ENCODE measurements at places on chromosomes 6 and 20. TPM values are rescaled to one million over a fixed set of nuclear protein-coding genes. Genes with fewer than 3 reads are reported as not detected.

DNA sequence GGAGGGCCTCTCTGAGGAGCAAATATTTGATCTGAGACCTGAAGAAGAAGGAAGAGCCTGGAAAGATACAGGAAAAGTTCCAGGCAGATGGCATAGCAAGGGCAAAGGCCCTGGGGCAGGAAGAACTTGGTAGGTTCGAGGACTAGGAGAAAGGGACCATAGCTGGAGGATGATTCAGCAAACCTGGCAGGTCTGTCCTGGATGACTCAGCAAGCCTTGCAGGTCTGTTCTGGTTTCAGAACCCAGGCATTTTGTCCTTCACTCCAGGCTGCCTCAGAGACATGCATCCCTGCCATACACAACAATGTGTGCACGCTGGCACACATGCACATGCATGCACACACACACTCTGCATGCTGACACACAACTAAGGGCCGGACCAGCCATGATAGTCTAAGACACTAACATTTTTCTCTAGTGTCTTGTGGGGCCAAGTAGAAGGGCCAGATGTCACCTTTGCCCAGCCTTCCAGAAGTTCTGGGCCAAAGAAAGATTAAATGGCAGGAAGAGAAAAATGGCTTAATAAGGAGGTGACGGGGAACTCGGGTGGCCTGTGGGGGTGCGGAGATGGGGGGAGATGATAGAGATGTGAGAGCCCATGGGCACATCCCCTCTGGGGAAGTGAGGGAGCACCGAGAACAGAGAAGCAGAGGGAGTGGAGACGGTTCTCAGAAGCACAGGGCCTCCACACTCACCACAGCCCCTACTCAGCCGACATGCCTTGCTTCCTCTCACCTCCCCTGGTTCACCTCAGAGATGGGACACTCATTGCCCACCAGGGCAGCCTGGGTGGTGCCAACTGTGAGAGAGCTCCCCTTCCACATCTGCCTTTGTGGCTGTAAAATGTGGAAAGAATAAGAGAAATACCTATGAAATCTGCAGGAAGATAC is 15.4 kb upstream of the TRIB3 start:
- no peaks in the 10 kb centered on the region for H3K4me1 ChIP-seq
- DNase-seq = no peak
- no peak overlapping the region for H3K27ac ChIP-seq
- H3K36me3 ChIP-seq = no peaks in the 10 kb centered on the region

GRCh38 chr6:47149554-47149953 is 107.4 kb upstream of the ADGRF1 start:
- H3K4me1 ChIP-seq = no peaks in the 10 kb centered on the region
- DNase-seq = no peak
- H3K27ac ChIP-seq = no peak overlapping the region
- no peak overlapping the region for H3K4me3 ChIP-seq
- H3K36me3 ChIP-seq = no peaks in the 10 kb centered on the region

DNA sequence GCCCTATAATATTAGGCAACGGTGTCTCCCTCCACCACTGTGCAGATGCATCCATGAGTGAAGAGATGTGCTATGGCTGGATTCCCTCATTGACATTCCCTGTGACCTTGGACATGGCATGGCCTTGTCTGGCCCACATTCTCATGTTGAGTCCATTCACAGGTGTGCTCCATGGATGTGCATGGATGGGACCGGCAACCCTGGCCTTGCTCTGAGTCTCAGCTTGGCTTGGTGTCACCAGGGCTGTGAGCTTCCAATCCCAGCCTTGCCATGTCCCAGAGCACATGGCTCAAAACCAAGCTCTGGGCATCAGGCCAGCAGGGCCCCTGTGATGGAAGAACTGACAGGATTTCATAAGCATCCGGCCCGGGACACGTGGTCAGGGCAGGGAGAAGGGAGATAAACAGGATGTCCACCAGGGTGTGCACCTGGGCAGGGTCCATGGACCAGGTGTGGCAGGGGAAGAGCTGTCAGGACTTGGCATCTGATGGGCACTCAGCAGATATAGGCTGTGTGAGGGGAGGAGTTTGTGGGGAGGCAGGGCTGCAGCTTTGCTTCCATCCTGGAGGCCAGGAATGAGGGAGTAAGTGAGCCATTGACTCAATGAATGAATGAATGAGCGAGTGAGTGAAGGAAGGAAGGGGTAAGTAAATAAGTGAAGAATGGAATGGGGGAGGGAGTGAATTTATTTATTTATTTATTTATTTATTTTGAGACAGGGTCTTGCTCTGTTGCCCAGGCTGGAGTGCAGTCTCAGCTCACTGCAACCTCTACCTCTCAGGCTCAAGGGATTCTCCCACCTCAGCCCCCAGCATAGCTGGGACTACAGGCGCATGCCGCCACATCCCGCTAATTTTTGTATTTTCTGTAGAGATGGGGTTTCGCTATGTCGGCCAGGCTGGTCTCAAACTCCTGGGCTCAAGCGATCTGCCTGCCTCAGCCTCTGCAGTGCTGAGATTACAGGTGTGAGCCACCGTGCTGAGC is 15.7 kb downstream of the NRSN2 start:
- no peaks in the 10 kb centered on the region for H3K36me3 ChIP-seq
- no peaks in the 10 kb centered on the region for H3K27me3 ChIP-seq
- H3K4me1 ChIP-seq = peaks cover 5% of the 10 kb centered on the region
- DNase-seq = peak; percentile 82

DNA sequence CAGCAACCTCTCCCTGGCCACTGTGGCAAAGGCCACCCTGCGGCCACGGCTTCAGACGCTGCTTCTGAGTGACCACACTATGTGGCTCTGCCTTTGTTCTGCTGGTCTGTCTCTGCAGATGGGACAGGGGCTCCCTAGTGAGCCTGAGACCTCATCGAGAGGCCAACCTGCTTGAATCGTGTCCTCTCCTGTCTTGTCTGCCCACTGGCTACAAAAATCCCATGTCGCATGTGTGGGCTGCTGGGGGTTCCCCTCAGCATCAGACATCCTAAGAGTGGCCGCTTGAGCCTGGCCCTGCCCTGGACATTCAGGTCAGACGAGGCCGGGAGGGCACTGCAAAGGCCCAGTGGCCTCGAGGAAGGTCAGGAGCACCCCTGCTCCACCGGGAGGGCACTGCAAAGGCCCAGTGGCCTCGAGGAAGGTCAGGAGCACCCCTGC is 222.9 kb downstream of the DLL1 start:
- peaks cover 4% of the 10 kb centered on the region for H3K27me3 ChIP-seq
- H3K36me3 ChIP-seq = no peaks in the 10 kb centered on the region
- no peak for DNase-seq
- H3K4me1 ChIP-seq = no peaks in the 10 kb centered on the region
- H3K27ac ChIP-seq = no peak overlapping the region

NXT1 gene
- 10.2 TPM for total RNA-seq

- no peaks in the 10 kb centered on the region for H3K27me3 ChIP-seq
- no peaks in the 10 kb centered on the region for H3K36me3 ChIP-seq
- no peak for DNase-seq
- H3K27ac ChIP-seq = no peak overlapping the region
Observed at GRCh38 chr6:1825277-1825676, 215.6 kb downstream of the FOXC1 start.

DNA sequence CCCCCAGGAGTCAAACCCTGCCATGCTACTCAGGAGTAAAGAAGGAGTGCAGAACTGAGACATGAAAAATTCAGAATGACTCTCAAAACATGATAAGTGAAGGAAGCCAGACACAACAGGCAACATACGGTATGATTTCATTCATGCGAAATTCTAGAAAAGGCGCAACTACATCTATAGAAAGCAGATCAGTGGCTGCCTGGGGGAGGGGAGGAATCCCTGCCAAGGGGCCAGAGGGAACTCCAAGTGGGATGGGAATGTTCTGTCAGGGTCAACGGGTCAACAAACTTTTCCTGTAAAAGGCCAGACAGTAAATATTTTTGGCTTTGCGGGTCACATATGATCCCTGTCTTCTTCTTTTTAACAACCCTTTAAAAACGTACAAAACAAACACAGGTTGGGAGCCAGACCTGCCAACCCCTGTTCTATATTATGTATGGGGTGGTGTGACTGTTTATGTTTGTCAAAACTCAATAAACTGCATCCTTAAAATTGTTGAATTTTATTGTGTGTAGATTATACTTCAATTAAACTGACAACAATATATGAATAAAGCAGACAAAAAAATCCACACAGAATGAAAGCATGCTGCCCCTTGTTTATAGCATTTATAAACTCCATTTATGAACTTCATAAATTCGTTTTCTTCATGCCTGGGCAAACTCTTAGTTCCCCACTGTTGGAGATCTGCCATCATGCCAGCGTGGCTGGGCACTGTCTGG is 56.6 kb upstream of the TRAF3IP2 start:
- H3K4me1 ChIP-seq = peaks cover 75% of the 10 kb centered on the region
- DNase-seq = no peak
- no peaks in the 10 kb centered on the region for H3K36me3 ChIP-seq
- H3K27me3 ChIP-seq = no peaks in the 10 kb centered on the region

HMGN4 gene
- total RNA-seq = 29.7 TPM

ECT2L gene
- total RNA-seq = not detected

DNA sequence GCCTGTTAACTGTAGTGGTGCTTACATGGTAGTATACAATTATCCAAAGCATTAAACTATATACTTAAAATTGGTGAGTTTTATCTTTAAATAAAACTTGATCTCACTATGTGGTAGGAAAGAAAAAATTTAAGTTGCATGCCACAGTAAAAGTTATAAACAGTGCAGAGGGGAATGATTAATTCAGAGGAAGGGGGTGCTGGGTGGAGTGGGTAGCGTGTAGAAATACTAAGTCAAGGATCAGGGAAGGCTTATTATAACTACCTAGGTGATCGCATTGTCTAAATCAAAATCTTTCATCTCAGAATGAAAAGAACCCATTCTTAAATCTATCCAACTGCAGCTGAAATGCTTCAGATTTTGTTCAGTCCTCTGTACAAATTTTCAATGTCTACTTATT is 428.3 kb downstream of the ADGRB3 start:
- H3K27ac ChIP-seq = no peak overlapping the region
- H3K4me1 ChIP-seq = no peaks in the 10 kb centered on the region
- DNase-seq = no peak
- H3K4me3 ChIP-seq = no peak overlapping the region
